ENCODE measurements at places on chromosomes 4 and X. TPM values are rescaled to one million over a fixed set of nuclear protein-coding genes. Genes with fewer than 3 reads are reported as not detected.

DNA sequence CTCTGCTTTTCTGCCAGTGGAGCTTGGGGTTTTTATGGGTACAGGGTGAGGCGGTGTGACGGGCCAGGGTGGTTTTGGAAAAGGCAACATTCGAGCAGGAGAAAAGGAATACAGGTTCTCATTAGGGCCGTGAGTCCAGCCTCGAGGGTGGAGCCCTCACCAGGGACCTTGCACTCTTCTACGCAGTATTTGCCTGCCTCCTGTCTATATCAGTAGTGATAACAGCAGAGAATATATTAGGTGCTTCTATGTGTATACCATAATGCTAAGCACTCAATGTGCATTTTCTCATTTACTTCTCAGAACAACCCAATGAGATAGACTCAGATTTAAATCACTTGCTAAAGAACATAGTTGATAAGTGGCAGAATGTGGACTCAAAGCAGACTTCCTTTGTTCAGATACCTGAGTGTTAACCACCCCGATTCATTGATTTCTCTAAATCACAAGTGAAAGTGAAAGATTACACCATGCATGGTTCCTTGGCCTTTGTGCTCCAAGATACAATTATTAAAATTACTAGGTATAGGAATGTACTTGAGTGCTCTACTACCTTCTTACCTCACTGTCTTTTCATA lies 403.9 kb downstream of the PCDH7 start:
- DNase-seq: no peak

GRCh38 chr4:16824278-16824806 lies 74.1 kb downstream of the LDB2 start:
- no peak for DNase-seq

SULT1E1 gene
- not detected for total RNA-seq

ADGRG2 gene
- total RNA-seq: 0.20 TPM

AMBN gene
- not detected for total RNA-seq

- DNase-seq: no peak
Observed at GRCh38 chr4:37982736-37983135, 22.5 kb downstream of the PTTG2 start.

GRCh38 chrX:3994315-3994714 lies 280.9 kb upstream of the PRKX start:
- no peak for DNase-seq

MAGEE1 gene
- total RNA-seq: 8.1 TPM

- no peak for DNase-seq
Observed at GRCh38 chr4:2484993-2485392, 16.1 kb downstream of the RNF4 start.

GRCh38 chr4:67250131-67250896 lies 295.0 kb downstream of the CENPC start:
- DNase-seq: no peak

- no peak for DNase-seq
Observed at GRCh38 chr4:63619771-63620170, 789.5 kb downstream of the TECRL start.

DNA sequence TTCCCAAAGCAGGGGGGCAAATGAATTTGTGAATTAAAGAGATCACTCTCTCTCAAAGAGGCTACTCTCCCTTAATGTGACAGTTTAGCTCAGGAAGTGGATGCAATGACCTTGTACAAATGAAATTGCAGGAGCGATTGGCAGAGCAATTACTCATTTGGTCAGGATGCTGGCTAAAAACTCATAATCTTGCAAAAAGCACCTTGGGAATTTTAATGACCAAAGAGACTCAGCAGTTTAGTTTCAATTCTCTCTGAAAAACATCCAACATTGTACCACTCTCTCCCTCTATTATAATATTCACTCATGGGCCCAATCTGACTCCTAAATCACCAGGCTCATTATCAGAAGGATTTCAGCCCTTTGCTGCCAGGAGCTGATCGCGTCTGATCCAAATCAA lies 26.1 kb downstream of the PDGFC start:
- no peak for DNase-seq

HTN3 gene
- total RNA-seq: not detected

GRCh38 chr4:68416591-68416990 lies 30.7 kb upstream of the TMPRSS11E start:
- no peak for DNase-seq
